ENCODE measurements at places on chromosomes 6 and 20. TPM values are rescaled to one million over a fixed set of nuclear protein-coding genes. Genes with fewer than 3 reads are reported as not detected.
A peak's percentile ranks its signal among the peaks of the same experiment; 100 is the strongest.

GRCh38 chr20:2812189-2812588 lies 2.6 kb upstream of the C20orf141 start:
- no peak for DNase-seq

DNA sequence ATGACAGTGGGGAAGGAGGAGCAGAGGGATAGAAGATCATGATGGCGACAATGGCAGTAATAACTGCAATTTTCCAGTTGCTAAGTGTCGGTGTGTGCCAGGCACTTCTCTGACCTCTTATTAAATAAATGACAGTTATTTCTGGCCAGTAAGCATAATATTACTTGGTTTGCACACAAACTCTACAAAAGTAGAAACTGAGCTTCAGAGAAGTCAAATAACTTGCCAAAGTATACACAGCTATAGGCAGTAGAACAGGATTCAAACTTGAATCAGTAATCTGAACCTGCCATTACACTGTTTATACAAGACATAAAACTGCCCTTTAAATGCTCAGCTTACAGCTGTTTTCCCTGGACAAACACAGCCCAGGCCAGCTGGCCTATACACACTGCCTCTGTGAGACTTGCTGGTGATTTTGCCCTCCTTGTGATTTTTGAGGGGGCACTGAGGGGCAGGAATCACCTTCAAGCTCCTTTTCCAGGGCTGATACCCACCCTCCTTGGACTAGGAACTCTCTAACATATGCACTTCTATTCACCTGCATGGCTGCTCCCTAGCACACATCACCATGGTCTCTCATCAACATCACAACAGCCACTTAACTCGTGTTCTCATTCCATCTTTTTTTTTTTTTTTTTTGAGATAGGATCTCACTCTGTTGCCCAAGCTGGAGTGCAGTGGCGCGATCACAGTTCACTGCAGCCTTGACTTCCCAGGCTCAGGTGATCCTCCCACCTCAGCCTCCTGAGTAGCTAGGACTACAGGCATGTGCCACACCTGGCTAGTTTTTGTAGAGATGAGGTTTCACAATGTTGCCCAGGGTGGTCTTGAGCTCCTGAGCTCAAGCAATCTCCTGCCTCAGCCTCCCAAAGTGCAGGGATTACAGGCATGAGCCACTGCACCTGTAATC lies 63.6 kb downstream of the SLC23A2 start:
- DNase-seq, result no peak

The RIPOR3 gene
- 0.20 TPM for total RNA-seq

GRCh38 chr6:151494235-151494935 lies 568 bp downstream of the CCDC170 start:
- DNase-seq, result peak; percentile 44

- DNase-seq, result peak; percentile 74
Observed at GRCh38 chr6:26064619-26065257, 22.5 kb upstream of the HFE start.

- DNase-seq, result no peak
Observed at GRCh38 chr20:44014807-44015732, 100.4 kb downstream of the TOX2 start.

DNA sequence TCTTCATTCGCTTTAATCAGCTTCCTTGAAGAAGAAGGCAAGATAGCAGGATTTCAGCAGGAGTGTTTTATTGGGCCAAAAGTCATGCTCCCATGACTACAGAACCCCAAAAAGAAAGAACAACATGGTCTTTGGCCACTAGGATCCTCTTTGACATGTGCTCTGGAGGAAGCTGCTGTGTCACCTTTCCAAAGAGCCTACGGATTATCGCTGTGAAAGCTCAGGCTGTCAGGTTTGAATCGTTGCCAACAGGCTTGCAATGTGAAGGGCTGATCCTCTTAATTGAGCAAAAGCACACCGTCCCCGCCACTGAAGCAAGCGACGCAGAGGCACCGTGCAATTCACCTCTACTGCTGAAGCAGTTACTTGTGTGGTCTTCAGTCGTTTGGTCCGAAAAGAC lies 29.0 kb downstream of the MYLIP start:
- DNase-seq, result no peak

The SIRPG gene
- not detected for total RNA-seq

The IRF4 gene
- total RNA-seq, result not detected

The AVP gene
- not detected for total RNA-seq

The TCP11 gene
- not detected for total RNA-seq

The RIPPLY2 gene
- total RNA-seq, result 0.40 TPM

The KIF6 gene
- under 0.01 TPM for total RNA-seq

The PI16 gene
- not detected for total RNA-seq

The CCM2L gene
- total RNA-seq, result 24.2 TPM

DNA sequence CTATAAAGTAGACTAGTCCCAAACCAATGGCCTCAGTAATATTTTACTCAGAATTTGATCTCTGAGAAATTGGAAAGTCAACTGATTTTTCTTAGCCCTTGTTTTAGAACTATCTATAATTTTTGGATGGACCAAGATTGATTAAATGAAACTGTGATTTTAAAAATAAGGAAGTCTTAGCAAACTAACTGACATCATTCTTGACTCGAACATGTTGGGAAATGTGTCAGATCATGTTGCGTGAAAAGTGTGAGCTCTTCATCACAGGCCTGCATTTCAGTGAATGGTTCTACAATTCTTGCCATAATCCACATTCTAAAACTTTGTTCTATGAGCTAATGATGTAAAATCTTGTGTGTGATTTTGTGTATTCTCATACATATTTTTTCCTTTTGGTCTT lies 11.0 kb downstream of the TNFAIP3 start:
- no peak for DNase-seq

DNA sequence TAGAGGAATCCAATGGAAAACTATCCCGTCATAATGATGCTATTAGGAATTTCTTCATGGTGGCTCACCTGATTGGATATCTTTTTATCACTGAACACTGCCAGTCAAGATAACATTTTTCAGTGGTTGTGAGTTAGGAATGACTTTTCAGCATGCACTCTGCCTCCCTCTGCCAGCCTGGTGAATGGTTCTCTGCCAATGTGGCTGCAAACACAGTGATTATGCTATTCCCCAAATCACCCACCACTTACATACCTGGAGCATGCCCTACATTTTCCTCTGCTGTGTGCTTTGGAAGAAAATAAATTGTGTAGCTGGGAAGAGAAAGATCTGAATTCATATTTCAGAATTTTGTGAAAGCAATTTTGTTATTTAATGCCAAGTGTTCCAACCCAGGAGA lies 102.6 kb upstream of the LAMP5 start:
- DNase-seq, result no peak

- peak; percentile 56 for DNase-seq
Observed at GRCh38 chr6:42532038-42532669, 31.7 kb upstream of the UBR2 start.

DNA sequence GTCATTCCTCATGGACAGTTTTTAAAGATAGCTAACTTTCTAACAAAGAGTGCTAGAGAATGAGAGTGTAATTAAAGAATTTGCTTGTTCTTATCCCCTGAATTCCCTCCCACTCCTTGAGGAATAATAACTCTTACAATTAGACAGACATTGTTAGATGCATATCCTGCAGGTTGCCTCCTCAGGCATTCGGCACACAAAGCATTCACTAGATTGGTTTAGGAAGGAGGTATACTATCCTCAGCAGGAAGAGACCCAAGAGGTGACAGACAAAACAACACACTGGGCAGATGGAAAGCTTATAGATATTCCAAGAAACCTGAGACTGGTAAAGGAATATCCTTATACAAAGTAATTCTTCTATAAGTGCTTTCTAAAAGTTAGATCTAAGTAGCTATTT lies 109.1 kb upstream of the FAM184A start:
- no peak for DNase-seq

GRCh38 chr6:106122306-106122918 lies 36.3 kb downstream of the PRDM1 start:
- DNase-seq, result no peak

The FANCE gene
- 8.7 TPM for total RNA-seq

DNA sequence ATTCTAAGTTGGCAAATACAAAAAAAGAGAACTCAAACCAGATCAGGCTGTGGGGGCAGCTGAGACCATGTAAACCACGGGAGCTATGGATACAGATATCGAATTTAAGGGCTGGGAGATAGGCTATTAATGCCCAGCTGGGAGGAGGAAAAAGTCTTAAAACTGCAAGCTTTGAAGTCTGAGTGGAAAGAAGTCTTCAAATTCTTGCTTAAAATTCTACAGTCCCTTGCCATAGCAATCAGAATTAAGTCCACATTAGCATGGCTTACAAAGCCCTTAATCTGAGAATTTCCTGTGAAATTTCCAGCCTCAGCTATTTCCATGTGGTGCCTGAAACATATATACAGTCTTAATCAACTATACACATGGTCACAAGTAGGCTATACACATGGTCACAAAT lies 465.0 kb upstream of the HSF2 start:
- DNase-seq, result no peak

The AK9 gene
- total RNA-seq, result 3.1 TPM

- peak; percentile 25 for DNase-seq
Observed at GRCh38 chr6:42720739-42721138, 1.7 kb downstream of the PRPH2 start.

GRCh38 chr20:52402950-52403349 lies 211.4 kb upstream of the ZFP64 start:
- no peak for DNase-seq

DNA sequence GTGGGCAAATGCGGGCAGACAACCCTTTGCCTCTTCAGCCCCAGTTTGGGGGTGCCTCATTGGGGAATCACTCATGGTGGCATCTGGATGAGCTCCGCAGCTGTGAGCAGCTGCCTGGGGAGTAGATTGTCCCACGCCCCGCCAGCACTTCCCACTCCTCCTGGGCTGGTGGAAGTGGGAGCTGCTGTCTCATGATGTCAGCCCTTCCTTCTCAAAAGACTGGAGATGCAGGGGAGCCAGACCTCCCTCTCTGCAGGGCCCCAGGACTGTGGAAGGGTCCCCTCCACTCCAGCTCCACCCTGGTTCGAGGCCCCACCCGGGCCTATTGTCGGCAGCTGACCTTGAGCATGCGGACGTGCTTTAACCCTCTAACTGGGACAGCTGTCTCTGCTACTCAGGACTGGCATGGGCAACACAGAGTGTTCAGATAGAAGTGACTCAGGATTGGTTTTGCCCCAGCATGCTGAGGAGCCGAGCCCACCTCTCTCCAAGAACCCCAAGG lies 2.0 kb downstream of the UNC93A start:
- no peak for DNase-seq

- DNase-seq, result no peak
Observed at GRCh38 chr20:64171211-64171610, 7.0 kb downstream of the MYT1 start.

DNA sequence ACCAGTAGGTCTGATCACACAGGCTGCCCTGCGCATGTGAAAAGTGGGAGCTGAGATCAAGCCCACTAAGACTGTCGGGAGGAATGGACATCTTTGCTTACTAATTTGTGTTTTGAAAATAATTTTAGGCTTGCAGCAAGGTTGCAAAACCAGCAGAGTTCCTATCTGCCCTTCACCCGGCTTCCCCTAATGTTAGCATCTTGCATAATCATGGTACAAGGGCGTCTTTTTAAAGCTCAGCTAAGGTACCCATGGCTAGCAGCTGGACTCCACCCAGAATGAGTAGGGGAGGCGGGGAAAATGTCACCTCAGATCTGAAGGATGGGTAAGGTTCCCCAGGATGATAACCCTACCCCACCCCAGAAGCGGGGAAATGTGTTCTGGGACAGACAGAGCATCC lies 25.3 kb upstream of the BMP7 start:
- no peak for DNase-seq

The MUC22 gene
- not detected for total RNA-seq

GRCh38 chr20:40938020-40938419 lies 90.6 kb upstream of the TOP1 start:
- DNase-seq, result no peak

DNA sequence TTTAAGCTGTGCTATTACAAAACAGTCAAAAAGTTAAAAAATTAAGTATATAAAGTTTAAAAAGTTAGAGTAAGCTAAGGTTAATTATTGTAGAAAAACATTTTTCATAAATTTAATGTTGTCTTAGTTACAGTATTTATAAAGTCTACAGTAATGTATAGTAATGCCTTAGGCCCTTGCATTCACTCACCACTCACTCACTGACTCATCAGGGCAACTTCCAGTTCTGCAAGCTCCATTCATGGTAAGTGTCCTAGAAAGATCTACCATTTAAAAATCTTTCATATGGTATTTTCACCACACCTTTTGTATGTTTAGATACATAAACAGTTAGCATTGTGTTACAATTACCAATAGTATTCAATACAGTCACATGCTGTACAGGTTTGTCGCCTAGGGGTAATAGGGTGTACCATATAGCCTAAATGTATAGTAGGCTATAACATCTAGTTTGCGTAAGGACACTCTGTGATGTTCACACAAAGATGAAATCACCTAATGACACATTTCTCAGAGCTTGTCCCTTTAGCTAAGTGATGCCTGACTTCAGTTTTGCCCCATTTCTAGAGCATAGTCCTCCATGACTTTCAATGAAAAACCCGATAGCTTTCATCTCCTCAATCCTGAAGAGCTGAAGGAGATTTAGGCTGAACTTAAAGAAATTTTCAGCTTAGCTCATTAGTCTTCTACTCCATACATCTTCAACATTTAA lies 14.9 kb upstream of the HLA-DRA start:
- no peak for DNase-seq

The HMGCLL1 gene
- total RNA-seq, result not detected

DNA sequence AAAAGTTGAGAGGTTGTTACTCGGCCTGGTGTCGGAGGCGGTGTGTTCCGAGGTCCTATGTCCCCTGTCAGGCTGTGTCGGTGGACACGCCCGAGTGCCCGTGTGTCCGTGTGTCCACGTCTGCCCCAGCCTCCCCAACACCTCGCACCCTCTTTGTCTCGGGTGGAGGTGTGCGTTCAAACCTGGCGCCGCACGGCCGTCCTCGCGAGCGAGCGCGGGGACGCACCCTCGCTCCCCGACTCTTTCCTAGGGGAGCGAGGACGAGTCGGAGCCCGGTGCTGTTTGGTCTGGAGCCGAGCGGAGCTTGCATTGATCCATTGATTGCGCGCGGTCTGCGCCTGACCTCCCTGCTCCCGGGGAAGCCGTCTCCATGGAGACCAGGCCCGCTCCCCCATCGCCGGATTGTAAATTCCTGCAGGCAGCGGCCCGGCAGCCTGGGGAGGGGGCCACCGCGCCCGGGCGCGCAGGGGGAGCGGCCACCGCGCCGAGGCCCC lies 411 bp upstream of the SCUBE3 start:
- no peak for DNase-seq

- DNase-seq, result no peak
Observed at GRCh38 chr20:44079291-44079690, 107.7 kb downstream of the JPH2 start.

- peak; percentile 73 for DNase-seq
Observed at GRCh38 chr6:40937491-40937890, 101.5 kb downstream of the UNC5CL start.

The SOBP gene
- 0.20 TPM for total RNA-seq

The ZFP57 gene
- total RNA-seq, result 1.4 TPM

The FERMT1 gene
- total RNA-seq, result under 0.01 TPM

- DNase-seq, result no peak
Observed at GRCh38 chr6:160247457-160247883, 11.2 kb downstream of the SLC22A2 start.

GRCh38 chr20:58127701-58128111 lies 100.7 kb downstream of the ANKRD60 start:
- peak; percentile 53 for DNase-seq
